ENCODE measurements at places on chromosomes 3 and 15.

DNA sequence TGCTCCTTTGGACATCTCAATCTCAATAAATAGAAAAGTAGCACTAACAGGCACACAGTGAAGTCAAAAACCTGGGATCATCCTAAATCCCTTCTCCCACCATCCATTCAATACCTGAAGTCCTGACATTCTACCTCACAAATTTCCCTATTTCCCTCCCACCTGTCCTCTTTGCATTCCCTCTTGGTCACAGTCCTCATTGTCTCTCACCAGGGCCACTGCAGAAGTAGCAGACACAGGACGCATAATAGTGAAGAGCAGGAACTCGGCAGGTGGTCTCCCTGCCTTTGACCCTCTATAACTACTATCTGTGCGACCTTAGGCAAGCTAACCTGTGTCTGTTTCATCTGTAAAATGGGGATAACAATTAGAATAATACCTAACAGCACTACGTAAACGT lies 2.3 kb downstream of the THOC7 start:
- no peak for DNase-seq

DNA sequence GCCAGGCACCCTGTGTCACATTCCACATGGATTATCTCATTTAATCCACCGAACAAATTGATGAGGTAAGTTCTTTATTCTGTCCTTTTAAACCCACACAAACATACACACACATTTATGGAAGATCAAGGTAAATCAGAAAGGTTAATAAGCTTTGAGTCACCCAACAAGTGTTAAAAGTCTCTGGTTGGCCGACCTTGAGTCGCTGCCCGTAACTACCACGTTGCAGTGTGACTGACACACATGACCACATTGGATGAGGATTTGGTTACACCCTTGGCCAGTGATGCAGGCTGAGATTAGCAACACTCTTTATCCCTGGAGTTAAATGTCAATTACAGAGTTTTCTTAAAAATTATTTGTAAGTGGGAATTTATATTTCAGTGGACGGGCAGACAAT lies 19.2 kb downstream of the FOXP1 start:
- DNase-seq, result no peak

GRCh38 chr3:183332487-183332886 lies 79.4 kb downstream of the B3GNT5 start:
- no peak for DNase-seq

DNA sequence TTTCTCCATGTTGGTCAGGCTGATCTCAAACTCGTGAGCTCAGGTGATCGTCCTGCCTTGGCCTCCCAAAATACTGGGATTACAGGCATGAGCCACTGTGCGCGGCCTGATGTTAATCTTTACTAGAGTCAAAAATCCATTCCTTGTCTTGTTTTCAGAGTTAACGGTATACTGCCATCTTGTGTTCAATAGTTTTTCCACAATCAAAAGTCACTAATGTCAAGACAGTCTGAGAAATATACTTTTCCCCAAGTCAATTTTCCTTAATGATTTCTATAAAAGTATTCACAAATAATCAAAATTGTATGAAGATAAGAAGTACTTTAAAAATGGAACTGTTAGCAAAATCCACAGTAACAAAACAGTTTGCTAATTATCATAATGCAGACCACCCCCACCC lies 8.5 kb downstream of the CRBN start:
- DNase-seq, result no peak

DNA sequence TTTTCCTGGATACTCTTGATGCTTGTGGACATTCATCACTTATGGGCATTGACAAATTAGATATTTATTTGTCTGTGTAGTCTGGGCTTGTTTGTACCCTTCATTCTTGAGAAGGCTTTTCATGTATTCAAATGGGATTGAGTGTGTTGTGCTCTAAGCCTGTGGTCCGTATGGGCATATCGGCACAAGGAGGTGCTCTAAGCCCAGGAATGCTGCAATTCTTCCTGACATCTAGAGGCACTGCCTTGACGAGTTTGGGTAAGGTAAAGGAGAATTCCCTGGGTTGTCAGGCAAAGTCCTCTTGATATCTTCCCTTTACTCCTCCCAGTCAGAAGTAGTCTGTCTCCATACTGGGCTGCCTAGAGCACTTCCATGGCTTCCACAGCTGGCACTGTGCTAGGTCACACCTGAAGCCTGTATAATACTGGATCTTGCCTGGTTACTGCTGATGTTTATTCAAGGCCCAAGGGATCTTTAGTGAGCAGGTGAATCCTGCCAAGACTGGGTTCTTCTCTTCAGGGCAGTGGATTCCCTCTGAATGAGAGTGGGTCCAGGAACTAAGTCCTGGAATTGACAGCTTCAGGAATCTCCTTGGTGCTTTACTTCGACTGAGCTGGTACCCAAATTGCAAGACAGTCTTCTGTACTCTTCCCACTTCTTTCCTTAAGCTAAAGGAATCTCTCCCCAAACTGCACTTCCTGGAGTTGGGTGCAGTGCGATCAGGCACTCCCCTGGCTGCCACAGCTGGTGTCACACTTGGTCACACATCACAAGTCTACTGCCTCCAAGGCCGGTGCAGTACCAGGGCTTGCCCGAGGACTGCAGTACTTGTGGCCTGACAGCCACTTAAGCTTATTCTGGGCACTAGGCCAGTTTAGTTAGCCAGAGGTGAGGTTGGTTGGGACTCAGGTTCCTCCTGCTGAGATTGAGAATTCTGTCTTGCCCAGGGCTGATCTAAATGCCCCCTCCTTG lies 46.0 kb downstream of the GALK2 start:
- no peak for DNase-seq

GRCh38 chr15:41048397-41048796 lies 67.7 kb downstream of the INO80 start:
- DNase-seq, result no peak

GRCh38 chr3:115021061-115021460 lies 126.0 kb downstream of the ZBTB20 start:
- no peak for DNase-seq

GRCh38 chr15:68553994-68554720 lies 24.6 kb upstream of the CORO2B start:
- no peak for DNase-seq
